SK-N-MC (cell line): ENCODE measurements at places on chromosomes 4 and X.

- no peak for DNase-seq
These were observed 68.9 kb downstream of the MAP3K15 start for GRCh38 chrX:19446397-19446796.

- DNase-seq: no peak
These were observed 41.5 kb upstream of the FHDC1 start for GRCh38 chr4:152894673-152895072.

GRCh38 chrX:39227371-39227770 is 426.1 kb downstream of the MID1IP1 start:
- no peak for DNase-seq

DNA sequence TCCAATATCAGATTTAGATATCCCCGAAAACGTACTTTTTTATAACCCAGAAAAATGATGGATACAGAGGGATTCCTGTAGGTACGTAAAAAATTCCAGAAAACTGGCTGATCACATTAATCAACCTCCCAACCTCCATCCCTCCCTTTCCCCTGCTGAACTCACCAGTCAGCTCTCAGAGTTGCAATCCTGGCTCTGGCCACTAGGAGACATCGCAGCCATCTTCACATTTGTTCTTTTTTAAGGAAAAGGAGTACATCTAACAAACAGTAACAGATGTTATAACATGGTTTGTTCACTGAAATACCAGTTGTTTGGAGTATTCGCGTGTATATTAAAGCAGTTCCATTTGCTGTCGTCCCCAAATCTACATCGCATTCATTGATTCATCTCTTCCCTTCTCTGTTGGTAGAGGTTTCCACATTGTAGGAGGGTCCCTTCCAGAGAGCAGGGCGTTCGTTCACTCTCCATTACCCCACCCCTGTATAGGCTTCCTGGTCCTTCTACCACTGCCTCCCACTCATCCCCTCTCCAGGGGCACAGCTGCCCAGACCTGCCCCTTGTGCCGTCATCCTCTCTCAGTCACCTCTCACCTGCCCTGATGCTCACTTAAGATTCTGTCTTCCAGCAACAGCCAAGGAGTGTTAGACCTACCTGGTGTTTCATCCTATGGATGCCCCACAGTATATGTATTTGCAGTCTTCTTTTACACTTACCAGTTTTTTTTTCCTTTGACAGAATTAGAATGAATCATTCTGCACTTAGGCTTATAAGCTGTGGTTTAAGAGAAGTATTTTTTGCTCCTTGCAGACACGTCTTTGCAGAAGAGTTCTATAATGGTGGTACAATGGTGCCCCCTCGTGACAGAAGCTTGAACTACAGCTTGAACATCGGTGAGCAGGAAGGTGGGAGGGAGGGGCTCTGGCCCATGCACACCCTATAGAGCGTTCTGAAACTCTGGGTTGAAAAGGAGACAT is 36.8 kb upstream of the RAB40AL start:
- DNase-seq: peak; percentile 28

DNA sequence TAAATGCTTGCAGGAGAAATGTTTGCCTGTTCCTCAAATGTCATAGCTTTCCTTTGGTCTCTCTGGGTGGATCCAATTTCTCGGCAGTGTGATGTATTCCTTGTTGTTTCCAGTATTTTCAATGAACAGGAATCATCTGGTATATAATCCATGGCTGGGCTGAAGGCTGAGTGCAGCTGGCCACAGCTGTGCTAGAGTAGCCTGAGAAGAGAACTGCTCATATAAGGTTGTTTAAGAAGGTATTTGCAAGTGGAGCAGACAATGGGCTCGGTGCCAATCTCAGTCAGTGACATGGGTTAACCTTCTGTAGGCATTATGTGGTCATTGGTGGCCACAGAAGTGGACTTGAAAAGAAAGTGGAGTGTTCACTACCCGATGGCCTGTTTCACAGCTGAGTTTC is 390.3 kb downstream of the SPRY1 start:
- DNase-seq: no peak

GRCh38 chr4:958696-959337 is 14.6 kb downstream of the DGKQ start:
- no peak for DNase-seq

DNA sequence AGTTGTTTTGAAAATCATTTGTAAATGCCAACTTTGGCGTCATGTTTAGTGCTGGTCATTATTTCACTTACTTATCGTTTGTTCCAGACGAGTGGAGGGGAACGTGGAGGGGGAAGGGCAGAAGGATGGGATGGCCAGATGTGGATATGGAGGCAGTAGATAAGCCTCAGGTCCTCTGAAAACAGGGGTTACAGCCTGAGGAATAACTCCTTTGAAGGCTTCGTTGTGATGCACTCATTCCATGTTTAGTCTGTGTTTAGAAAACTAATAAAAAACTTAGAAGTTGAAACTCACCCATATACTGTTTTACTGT is 1.1 kb downstream of the MOB1B start:
- DNase-seq: no peak

GRCh38 chrX:105013719-105014118 is 206.8 kb downstream of the TEX13A start:
- DNase-seq: no peak
